ENCODE measurements at places on chromosomes 6 and 20.

GRCh38 chr20:46342451-46343347, 34.4 kb upstream of the CDH22 start:
- no peak for DNase-seq

DNA sequence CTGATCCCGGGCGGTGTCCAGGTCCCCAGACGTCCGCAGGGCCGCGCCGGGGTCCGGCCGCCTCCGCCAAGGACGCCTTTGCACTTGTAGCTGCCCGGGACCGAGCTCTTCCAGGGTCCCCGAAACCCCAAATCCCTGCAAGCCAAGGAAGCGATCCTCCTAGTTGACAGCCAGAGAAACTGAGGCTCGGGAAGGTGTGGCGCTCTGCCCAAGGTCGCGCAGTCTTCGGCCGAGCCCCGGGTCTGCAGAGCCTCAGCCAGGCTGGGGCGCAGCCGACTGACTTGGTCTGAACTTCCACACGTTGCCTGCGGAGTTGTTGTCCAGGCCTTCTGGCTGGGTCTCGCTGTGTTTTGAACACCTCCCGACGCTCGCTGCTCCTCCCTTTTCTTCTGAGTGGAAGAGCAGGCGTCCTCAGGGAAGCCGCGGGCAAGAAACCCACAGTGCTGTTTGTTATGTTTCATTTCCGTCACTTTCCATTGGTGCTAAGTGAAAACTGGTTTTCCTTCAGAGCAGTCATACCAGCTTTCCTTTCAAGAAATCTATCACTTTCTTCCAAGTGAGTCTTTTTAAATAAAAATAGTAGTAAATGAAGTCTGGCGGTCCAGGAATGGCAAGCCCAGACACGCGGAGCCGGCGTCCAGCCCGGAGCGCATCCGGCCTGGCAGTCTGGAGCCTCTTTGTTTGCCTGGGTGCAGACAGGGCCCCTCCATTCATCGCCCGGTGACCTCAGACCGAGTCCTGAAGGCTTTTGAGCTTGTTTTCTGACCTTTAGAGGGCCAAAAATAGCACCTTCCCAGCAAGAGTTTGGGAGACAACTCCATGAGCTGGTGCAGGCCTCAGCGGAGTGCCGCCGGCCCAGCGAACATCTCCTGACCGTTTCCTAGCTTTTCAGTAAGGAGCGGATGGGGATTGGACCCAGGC, 698 bp downstream of the FAM210B start:
- no peak for DNase-seq

DNA sequence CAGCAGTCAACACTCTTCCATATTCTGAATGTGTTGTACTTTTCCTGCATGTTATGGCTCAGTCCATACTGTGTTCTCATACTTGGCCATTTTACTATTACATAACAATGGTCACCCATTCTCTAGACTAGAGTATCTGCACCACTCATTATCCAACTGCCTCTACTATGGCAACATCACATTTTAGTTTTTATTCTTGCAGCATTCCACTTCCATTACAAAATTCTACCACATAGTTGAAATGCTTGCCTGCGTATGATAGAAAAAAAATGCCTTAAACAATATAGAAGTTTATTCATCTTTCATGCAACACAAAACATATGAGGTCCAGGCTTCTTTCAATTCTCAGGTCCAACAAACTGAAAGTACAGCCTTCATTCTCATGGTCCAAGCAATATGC, 128.0 kb downstream of the TENT5A start:
- no peak for DNase-seq

GRCh38 chr6:149451376-149452036, 33.3 kb downstream of the ZC3H12D start:
- DNase-seq: no peak

GRCh38 chr6:116572162-116572561, 858 bp downstream of the RWDD1 start:
- DNase-seq: no peak

GRCh38 chr6:41957117-41957516, 15.5 kb upstream of the CCND3 start:
- no peak for DNase-seq

GRCh38 chr20:46237227-46237626, 71.1 kb downstream of the CDH22 start:
- no peak for DNase-seq

DNA sequence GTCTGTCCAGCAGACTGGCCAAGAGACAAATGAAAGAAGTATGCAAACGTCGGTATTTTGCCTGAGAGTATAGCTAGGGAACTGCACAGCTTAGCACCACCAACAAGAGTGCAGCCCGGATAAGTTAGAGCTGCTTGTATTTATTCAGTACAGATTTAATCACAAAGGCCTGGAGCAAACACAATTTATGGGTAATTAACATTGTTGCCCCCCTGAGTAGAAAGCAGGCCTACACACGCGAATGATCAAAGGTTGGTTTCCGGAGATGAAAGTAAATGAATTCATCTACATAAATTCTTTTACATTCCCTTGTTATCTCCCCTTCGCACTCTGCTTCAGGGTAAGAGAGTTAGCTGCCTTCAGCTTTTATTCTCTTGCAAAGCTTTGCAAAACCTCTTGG, 24.7 kb upstream of the CRISP1 start:
- no peak for DNase-seq

All from stimulated activated naive B cell treated with anti-CD40 and anti-IgM and Interleukin-4, amounts not matched to agents 10 μg/mL and 1 μg/mL and 100 μg/mL, for 72 hours (primary cell).